T1000 (cell line): ENCODE measurements at places on chromosomes 11 and 22.

DNA sequence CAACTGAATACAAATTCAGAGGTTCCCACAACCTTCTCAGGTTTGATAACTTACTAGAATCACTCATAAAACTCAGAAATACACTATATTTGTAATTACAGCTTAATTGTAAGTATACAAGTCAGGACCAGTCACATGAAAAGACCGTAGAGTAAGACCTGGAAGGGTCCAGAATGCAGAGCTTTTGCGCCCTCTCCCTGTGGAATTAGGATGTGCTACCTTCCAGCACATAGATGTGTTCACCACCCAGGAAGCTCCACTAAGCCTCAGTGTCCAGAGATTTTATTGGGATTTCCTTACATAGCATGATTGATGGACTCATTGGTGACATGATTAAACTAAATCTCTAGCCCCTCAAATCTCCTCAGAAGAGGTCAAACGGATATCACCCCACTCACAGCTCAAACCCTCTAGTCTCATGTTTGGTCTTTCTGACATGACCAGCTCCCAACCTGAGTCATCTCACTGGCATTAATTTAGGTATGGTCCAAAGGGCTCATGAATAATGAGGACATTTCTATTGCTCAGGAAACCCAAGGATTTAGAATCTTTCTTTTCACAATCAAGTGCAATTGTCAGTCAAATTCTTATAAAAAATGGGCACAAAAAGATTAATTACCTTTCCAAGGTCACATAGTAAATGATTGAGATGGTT, 77.2 kb upstream of the UBASH3B start:
- no peak for DNase-seq

DNA sequence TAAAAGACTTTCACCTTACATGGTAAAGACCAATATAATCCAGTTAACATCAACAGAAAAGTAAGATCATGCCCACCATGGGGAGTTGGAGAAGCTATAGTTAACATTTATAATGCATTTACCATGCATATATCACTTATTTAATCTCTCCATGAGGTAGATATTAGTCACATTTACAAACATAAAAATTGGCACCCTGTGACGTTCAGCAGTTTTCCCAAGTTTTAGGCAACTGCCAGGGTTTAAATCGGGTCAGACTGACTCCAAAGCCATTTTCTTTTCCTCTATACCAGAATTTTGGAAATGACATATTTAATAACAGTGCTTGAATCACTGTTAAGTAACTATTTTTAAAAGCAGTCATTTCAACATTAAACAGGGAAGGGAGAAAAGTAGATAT, 266.3 kb downstream of the DDX10 start:
- DNase-seq, result no peak

GRCh38 chr22:39973656-39974055, 13.5 kb downstream of the TMA7B start:
- no peak for DNase-seq

- no peak for DNase-seq
These were observed 3.0 kb downstream of the CXCR5 start for GRCh38 chr11:118886681-118887111.

DNA sequence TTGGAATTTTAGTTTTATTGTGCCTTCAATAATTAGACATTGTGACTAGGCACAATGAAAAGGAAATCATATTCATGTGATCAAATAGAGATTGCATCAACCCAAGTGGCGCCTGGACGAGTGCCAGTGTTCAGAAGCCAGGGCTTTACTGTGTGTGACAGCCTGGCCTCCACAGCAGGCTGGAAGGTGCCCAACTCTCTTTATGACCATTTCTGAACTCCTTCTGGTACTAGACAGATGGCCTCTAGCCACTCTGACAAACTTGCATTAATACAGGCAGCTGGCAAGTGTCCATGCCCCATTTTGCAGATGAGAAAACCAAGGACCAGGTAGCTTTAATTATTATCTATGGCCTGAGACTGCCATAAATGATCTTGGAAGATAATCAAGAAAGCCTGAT, 8.3 kb upstream of the POU2AF1 start:
- no peak for DNase-seq

DNA sequence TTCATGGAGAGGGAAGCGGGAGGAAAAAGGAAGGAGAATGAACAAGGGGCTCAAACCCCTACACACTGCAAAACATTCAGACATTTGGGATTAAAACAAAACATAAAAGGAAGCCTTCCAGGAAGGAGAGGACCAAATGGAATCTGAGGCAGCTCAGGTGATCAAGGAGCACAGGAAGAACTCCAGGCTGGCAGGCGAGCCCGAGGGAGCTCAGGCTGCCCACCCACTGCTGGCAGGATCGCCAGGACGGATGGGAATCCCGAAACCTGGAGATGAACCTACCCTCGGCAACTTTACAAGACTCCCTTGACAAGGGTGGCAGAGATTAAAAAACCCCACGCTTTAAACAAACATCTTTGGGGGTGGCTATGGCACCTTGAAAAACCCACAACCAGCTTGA, 5.0 kb upstream of the PYGM start:
- no peak for DNase-seq

- DNase-seq, result no peak
These were observed 8.1 kb upstream of the UCP2 start for GRCh38 chr11:73990730-73991129.

GRCh38 chr22:33247758-33248157, 189.6 kb upstream of the SYN3 start:
- DNase-seq, result no peak

DNA sequence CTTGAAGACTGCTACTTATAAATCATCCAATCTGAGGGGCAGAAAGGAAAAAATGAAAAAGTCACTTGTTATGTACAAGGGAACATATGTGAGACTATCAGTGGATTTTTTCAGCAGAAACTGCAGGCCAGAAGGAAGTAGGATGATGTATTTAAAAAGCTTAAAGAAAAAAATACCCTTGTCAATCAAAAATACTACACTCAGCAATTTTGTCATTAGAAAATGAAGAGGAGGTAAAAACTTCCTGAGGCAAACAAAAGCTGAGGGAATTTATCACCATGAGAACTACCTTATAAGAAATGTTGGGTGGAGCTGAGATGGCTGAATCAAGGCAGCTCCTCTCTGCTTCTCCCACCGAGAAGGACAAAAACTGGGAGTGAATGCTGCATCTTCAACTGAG, 21.1 kb downstream of the MRGPRX2 start:
- DNase-seq, result no peak

DNA sequence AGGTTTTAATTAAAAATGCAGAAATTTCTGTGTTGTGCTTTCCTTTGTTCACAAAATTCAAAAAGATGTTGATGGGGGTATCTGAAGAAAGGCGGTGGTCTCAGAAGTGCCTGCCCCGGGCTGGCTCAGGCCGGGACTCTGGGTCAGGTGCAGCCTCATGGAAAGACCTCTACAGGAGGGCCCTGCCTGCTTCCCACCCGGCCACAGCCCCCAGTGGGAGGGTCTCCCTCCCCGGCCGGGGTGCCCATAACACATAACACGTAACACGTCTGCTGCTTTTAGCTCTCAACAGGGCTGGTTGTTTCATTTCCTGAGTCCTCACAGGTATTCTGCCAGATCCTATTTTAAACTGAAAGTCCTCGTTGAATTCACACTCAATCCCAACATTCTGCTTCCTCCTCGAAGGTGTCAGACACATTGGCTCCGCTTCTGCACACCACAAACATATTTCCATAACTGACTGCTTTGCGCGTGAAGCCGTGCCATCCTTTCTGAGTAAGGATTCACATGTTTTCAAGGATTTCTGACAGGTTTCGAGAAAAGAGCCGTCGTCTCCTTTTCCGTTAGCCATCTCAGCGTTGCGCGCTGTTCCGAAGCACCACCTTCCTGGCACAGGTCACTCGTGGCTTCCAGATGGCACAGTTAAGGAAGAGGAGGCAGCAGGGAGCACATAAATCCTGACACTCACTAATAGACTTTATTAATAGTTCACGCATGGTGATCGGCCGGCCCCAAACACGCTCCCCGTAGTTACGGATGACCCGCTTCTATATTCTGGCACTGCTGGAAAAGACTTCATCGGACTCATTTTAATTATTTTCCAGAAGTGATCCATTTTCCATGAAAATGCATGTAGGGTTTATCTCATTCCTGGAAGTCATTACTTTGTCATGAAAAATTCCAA, 569.3 kb downstream of the BRD1 start:
- DNase-seq, result no peak

DNA sequence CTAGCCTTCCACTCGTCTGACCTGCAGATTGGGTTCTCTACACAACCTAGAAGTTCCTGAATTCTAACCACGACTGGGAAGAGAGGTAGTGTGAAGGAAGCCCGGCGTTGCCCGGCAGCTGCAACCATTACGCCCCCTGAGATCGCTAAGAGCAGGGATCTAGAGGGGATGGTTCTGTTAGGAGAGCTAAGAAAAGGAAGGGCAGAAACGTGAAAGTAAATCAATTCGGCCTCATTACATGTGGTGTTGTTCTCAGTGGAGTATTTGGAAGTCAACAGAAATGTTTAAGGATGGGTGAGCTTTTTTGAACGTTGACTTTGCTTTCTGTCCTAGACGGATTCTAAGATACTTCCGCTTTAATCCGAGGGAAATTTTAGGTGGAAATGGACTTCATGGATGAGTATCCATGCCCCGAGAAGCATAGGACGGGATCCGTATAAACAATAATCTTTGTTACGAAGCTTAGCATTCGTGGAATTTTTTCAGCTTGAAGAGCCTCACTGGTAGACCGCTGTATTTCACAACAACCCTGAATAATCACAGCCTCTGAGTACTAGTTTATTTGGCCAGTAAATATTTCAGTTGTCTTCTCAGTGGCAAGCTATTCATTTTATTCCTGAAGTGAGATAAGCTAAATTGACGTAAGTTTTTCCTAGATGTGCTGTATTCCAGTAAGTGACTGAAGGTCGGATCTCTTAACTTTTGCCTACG, 629 bp downstream of the ATP5MG start:
- DNase-seq, result no peak

- peak; percentile 16 for DNase-seq
These were observed 9.4 kb upstream of the SAMM50 start for GRCh38 chr22:43945632-43946383.

DNA sequence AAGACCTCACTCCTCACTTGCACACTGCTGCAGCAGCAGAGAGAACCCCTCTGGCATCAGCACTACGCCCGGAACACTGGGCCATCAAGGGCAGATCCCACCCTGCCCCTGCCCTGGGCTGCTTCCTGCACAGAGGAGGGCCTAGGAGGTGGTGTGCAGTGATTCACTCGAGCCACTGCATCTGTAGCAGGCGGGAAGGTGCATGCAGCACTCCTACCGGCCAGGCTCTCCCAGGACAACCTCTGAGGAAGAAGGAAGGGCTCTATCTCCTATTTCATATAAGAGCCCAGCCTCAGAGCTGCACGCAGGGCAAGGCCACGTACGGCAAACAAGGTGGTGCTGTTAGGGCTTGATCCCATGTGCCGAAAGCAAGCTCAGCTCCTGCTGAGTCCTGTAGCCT, 14.2 kb downstream of the RANGAP1 start:
- DNase-seq, result no peak

- DNase-seq, result no peak
These were observed 105.7 kb downstream of the RASSF10 start for GRCh38 chr11:13114566-13115379.

- DNase-seq, result no peak
These were observed 54.6 kb downstream of the MCHR1 start for GRCh38 chr22:40733919-40734318.

GRCh38 chr11:3035333-3035732, 21.9 kb downstream of the CARS1 start:
- DNase-seq, result no peak

DNA sequence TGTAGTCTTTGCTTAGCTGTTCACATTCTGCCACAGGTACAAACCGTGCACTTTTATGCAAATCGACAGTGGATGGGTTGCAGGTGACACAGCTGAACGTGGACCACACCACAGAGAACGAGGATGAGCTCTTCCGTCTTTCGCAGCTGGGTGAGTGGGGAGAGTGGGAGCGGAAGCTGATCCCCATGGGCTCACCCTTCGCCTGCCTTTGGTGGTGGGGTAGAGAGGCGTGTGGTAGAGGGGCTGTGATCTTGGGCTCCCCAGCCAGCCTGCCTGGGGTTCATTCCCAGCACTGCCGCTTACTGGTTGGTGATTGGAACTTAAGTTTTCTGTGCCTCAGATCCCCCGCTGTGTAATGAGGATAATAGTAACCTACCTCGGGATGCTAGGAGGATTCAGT, 19.1 kb downstream of the TAB1 start:
- no peak for DNase-seq

GRCh38 chr11:122020902-122021301, 95.1 kb downstream of the BLID start:
- no peak for DNase-seq

- no peak for DNase-seq
These were observed 9.2 kb downstream of the FBLN1 start for GRCh38 chr22:45511847-45512261.

DNA sequence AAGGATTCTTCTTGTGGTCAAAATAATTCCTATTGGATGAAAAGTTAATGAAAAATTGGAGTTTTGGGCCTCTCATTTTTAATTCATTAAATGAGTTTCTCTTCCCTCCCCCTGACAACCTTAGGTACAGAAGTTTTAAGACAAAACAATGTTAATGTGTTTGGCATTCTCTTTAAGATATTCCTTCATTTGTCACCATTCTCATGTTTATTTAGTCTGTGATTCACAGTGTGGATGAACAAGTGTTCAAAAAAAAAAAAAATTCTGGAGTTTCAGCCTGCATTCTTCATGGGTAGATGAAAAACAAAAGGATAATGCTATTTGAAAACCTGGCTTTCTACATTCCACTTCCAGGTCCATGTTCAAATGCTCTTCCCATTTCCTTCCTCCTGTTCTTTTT, 172.6 kb upstream of the LUZP2 start:
- no peak for DNase-seq

GRCh38 chr11:76728778-76729177, 54.4 kb upstream of the TSKU start:
- DNase-seq, result no peak

DNA sequence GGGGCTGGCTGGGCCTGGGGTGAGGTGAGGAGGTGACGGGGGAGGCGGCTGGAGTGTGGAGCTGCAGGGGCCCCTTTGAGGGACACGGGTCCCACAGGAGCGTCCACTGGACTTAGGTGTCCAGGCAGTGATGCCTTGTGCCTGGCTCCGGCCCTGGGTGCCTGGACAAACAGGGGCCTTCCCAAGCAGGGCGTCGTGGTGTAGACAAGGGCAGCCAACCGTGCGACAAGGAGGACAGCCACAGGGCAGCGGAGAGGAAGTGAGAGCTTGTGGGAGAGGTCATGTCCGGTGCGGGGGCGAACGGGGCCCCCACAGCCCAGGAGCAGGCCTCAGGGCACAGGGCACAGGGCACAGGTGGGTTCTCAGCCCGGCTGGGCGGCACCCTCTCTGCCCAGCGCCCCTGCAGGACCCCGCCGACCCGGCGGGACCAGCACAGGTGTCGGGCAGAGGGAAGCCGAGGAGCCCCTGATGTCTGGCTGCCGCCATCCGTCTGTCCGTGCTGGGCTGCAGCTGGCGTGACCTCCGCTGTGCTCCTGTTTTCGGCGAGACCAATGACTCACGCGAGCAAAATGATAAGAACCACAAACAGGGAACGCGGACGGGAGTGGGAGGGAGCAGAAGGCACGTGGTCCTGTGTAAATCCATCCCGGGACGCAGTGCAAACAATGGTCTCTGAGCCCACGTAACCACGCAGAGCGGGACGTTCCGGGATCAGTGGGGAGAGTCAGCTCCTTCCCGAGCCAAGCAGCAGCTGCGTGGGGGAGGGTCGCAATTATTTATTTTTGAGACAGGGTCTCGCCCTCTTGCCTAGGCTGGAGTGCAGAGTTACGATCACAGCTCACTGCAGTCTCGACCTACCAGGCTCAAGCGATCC, 49.1 kb upstream of the A4GALT start:
- DNase-seq, result peak; percentile 44

- DNase-seq, result no peak
These were observed 243.3 kb upstream of the B3GAT1 start for GRCh38 chr11:134655189-134655989.

GRCh38 chr22:28829358-28830181, 29.2 kb upstream of the XBP1 start:
- no peak for DNase-seq
